ENCODE measurements at places on chromosomes 6 and 20.

GRCh38 chr20:33584976-33585375 is 77.2 kb upstream of the C20orf144 start:
- DNase-seq: peak; percentile 17

- no peak for DNase-seq
These were observed 735.6 kb upstream of the MARCKS start for GRCh38 chr6:113121571-113121970.

DNA sequence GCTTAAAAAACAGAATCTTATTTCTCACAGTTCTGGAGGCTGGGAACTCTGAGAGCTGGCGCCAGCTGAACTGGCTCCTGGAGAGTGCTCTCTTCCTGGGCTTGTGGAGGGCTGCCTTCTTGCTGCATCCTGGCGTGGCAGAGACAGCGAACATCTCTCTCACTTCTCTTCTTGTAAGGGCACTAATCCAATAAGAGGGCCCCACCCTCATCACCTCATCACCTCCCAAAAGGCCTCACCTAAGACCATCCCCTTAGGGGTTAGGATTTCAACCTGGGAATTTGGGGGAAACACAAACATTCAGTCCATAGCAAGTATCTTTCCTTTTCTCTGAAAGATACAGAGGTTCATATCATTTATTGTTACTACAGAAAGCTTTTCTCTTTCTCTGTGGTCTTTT is 23.9 kb downstream of the PNLDC1 start:
- DNase-seq: no peak

DNA sequence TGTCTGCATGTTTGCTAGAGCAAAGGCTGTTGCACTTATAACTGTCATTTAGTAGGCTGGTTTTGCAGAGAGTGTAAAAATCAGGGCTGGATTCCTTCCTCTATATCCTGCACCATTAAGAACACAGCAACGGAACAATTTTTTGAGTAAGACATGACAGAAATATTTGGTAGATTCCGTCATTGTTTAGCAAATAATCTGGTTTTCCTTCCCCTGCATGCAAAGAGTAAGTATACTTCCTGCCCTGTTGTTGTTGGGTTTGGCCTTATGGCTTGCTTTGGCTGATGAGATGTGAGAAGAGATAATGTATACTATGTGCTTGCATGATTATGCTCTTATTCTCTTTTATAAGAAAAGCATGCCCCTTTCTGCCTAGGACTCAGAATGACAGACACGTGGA is 23.8 kb downstream of the MANEA start:
- DNase-seq: peak; percentile 21

GRCh38 chr6:165652766-165653165 is 10.3 kb downstream of the PDE10A start:
- DNase-seq: no peak

GRCh38 chr20:53001498-53002301 is 29.5 kb downstream of the TSHZ2 start:
- DNase-seq: no peak

DNA sequence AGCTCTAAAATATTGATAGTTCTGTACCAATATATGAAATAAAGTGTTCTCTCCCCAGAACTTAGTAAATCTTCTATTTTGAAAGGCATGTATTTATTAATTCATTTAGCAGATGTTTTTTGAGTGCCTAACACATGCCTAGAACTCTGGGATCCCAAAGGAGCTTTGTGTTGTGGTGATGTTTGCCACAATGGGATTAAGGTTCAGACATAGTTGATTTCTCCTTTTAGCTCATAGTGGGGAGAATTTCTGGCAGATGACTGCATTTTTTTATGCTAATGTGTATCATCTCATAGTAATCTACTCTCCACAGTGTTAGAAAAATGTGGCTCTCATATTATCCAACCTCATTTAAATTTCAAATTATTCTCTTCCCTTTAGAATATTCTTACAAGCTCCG is 21.7 kb downstream of the MYB start:
- no peak for DNase-seq

Data from fibroblast of skin of right quadriceps (primary cell).